ENCODE measurements at places on chromosomes 2 and 18.

- no peaks in the 10 kb centered on the region for H3K36me3 ChIP-seq
- no peak overlapping the region for H3K27ac ChIP-seq
- H3K27me3 ChIP-seq = no peaks in the 10 kb centered on the region
- no peak overlapping the region for H3K4me3 ChIP-seq
- DNase-seq = no peak
Observed at GRCh38 chr2:118939994-118940393, 2.0 kb upstream of the MARCO start.

DNA sequence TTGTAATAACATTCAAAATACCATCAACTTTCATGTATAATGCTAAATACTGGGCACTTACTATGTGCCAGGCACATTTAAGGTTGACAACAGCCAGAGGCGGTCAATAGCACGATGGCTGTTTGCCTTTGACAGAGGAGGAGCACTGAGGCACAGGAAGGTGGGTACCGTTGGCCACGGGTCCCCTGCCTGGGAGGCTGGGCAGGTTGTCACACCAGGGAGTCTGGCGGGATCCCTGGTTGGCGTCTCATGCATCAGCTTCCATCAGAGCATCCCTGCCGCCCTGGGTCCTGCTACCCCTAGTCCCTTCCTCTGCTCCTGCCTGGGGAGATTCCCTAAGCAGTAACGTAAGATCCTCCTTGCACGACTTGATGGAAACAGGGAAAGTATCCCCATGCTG, 19.4 kb downstream of the ALLC start:
- H3K36me3 ChIP-seq = no peaks in the 10 kb centered on the region
- no peak overlapping the region for H3K27ac ChIP-seq
- no peak overlapping the region for H3K4me3 ChIP-seq
- H3K27me3 ChIP-seq = no peaks in the 10 kb centered on the region

- no peaks in the 10 kb centered on the region for H3K4me1 ChIP-seq
- no peaks in the 10 kb centered on the region for H3K36me3 ChIP-seq
- no peak overlapping the region for H3K27ac ChIP-seq
- no peaks in the 10 kb centered on the region for H3K27me3 ChIP-seq
Observed at GRCh38 chr2:1660656-1661640, 83.4 kb downstream of the PXDN start.

DNA sequence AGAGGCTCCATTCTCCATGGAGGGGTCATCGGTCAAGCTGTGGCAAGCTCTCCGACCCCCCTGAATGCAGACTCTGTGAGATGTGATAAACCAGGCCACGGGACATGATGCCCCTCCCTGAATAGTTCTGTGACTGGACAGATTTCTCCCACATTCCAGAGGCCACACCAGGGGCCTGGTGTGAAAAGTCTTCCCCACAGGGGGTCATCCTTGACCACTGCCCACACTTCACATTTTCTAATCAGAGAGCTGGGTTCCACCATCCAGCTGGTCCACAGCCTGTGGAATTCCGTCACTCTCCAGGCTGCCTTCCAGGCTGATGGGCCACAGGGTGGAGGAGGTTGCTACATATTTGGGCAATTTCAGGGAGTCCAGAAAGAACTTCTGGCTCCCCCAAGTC, 51.3 kb upstream of the CYRIA start:
- peaks cover 2% of the 10 kb centered on the region for H3K27me3 ChIP-seq
- H3K36me3 ChIP-seq = no peaks in the 10 kb centered on the region
- DNase-seq = no peak
- H3K27ac ChIP-seq = no peak overlapping the region
- no peak overlapping the region for H3K4me3 ChIP-seq
- no peaks in the 10 kb centered on the region for H3K4me1 ChIP-seq

- DNase-seq = no peak
- H3K27me3 ChIP-seq = no peaks in the 10 kb centered on the region
Observed at GRCh38 chr2:52072949-52073348, 1041.0 kb upstream of the NRXN1 start.

GRCh38 chr2:83055376-83056010, 1403.6 kb downstream of the SUCLG1 start:
- no peaks in the 10 kb centered on the region for H3K4me1 ChIP-seq
- no peaks in the 10 kb centered on the region for H3K27me3 ChIP-seq
- no peak for DNase-seq
- no peak overlapping the region for H3K27ac ChIP-seq
- no peaks in the 10 kb centered on the region for H3K36me3 ChIP-seq
- no peak overlapping the region for H3K4me3 ChIP-seq

DNA sequence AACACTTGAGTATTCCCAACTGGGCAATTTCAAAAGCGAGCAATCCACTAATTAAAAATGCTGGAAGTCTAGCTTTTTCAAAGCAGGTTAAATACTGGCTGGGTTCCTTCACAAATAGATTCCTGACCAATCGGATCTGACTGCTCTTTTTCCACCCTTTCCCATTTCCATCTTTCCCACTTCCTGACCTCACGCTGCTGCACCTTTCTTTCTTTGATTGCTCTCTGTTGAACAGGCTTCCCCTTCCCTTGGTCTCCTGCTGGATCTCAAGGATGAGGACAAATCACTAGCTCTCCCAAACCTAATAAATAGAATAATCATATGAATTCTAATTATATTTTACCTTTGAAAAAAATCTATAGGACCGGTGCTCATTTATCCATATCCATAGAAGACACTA, 121.2 kb downstream of the TCF4 start:
- DNase-seq = no peak
- H3K4me1 ChIP-seq = no peaks in the 10 kb centered on the region

GRCh38 chr2:176784633-176785200, 427.9 kb upstream of the HNRNPA3 start:
- peaks cover 8% of the 10 kb centered on the region for H3K4me1 ChIP-seq
- H3K27ac ChIP-seq = no peak overlapping the region
- no peak for DNase-seq
- H3K36me3 ChIP-seq = peaks cover 3% of the 10 kb centered on the region
- H3K27me3 ChIP-seq = peaks cover 13% of the 10 kb centered on the region

DNA sequence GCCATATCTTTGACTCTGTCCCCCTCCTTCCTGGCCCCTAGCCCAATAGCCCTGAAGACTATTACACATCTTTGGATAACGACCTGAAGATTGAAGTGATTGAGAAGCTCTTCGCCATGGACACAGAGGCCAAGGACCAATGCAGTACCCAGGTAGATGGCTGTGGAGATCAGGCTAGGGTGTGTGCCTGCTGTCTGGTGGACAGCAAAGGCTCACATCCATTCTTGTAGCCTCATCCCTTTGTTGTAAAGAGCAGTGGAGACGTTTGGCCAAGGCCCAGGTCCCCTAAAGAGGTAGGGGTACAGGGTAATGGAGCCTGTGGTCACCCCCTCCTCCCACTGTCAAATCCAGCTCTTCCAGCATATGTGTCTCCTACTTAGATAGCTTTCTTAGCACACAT, 81.4 kb downstream of the EPAS1 start:
- no peaks in the 10 kb centered on the region for H3K27me3 ChIP-seq
- H3K4me3 ChIP-seq = no peak overlapping the region
- H3K4me1 ChIP-seq = no peaks in the 10 kb centered on the region

DNA sequence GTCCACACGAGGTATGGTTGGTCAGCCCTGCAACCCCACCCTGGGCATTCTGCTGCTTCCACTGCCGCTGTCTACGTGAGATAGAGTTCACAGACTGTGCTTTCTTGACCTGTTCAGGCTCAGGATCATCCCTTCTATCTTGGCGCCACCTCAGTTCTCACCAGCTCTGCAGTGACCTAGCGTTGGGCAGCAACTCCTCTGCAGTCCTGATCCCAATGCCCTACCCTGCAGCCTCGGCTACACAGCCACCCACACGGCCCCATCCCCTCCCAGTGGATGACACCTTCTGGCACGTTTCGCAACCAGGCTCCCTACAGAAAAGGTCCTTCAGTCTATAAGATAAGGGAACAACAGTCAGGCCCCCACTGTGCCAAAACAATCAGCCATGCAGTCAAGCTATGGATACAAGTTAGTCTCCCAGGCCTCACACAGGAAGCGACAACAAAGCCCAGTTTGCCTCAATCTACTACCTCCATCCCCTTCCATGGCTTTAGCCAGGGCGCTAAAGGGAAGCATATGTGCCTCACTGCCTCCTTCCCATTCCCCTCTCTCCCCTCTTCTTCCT, 317.9 kb upstream of the PKDCC start:
- H3K27ac ChIP-seq = no peak overlapping the region
- no peaks in the 10 kb centered on the region for H3K36me3 ChIP-seq
- no peak overlapping the region for H3K4me3 ChIP-seq
